Cardiac septum (tissue), 1 donor: ENCODE measurements at places on chromosomes 4 and X. TPM values are rescaled to one million over a fixed set of nuclear protein-coding genes. Genes with fewer than 3 reads are reported as not detected.

DNA sequence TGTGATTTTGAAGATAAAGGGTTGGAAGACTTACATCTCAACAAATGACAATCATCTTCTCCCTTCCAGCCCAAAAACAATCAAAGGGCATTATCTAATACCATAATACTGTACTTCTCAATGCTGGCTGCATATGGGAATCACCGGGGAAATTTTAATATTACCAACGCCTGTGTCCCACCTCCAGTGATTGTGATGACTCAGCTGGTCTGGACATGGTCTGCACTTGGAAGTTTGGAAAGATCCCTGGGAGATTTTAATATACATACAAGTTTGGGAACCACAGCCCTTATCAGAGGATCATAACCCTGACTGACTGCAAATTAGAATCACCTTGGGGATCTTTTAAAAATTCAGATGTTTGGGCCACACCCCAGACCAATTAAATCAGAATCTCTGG, 29.9 kb downstream of the ARL13A start:
- no peak for DNase-seq

Gene LDOC1
- 4.5 TPM for total RNA-seq

Gene CYLC1
- not detected for total RNA-seq

DNA sequence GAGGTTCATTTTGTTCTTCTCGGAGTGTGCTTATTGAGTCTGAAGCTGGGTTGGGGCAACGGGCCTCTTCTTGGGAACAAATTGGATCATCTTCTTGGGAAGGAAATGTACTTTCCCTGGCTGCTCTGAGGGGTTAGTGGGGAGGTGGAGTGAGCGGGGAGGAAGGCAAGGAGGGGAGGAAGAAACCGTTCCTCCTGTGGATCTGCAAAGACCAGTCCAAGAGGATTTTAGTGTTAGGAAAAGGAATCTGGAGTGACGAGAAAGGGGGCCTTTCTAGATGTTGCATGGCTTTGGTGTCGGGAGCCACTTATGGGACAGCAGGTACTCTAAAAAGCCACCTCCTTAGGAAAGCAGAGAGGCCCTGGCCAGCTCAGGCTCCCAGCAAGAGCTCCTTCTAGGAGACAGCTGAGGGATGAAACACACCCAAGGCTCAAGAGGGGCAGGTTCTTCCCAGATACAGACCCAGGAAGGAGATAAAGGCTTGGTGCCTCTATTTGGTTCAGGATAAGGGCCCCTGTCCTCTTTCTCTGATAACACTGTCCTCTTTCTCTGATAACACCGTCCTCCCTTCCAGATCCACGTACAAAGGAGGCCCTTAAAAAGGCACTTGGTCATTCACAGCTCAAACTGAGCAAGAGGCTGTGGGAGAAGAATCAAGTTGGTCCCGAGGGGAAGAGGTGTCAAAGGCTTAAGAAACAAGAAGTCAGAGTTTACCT, 451 bp downstream of the SOD3 start:
- no peak for DNase-seq

DNA sequence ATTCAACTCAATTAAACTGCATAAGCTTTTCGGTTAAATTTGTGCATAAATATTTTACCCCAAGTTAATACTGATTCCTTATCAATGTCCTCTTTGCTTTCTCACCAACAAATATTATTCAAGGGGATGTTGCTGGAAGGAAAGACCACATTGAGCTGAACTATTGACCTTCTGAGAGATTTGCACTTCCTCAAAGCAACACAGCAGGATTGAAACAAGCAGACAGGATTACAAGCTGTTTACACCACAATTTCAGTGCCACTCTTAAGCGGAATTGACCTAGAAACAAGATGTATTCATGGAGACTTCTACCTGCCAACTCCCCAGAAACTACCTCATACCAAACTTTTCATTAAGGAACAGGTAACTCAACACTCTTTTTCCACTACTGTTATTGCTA, 96.5 kb upstream of the DUSP21 start:
- DNase-seq, result no peak

- no peak for DNase-seq
Observed at GRCh38 chr4:74548561-74548960, 103.6 kb downstream of the AREG start.

GRCh38 chr4:108371282-108371681, 202.6 kb upstream of the LEF1 start:
- DNase-seq, result no peak
